ENCODE measurements at places on chromosomes 2 and 18.

DNA sequence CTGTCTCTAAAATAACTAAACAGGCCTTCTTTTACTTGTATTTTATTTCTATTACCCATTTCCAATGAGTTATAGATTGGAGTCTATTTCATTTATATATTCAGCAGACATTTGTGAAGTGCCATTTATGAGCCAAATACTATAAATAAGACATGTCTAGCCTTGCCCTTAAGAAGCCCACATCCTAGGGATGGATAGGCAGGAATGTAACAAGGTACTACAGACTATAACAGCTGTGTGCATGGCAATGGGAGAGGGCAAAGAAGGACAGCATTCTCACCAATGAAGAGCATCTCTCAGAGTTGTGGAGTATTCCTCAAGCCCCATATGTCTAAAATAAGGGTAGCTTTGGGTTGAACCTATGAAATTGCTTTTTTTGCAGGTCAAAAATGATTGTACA, 161.9 kb upstream of the RASGRP3 start:
- DNase-seq, result no peak

- no peak for DNase-seq
Measured at GRCh38 chr2:164595031-164595430, 26.3 kb downstream of the GRB14 start.

DNA sequence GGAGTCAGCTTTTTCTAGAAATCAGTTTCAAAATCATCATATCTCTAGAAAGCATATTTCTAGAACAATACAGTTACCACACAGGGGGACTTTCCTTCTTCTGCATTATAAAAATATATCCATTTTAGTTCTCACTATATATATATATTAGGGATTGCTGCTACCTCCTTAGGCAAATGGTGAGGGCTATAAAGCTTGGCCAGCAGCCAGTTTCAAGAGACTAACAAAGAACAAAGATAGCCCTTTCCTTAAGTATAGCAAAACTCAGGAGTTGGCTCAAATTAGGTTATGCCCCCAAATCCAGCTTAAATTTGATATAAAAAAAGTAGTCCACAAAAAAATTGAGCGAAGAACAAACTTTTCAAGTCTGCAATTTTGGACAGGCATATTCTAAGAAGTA, 70.0 kb downstream of the EIF2AK3 start:
- no peak for DNase-seq

DNA sequence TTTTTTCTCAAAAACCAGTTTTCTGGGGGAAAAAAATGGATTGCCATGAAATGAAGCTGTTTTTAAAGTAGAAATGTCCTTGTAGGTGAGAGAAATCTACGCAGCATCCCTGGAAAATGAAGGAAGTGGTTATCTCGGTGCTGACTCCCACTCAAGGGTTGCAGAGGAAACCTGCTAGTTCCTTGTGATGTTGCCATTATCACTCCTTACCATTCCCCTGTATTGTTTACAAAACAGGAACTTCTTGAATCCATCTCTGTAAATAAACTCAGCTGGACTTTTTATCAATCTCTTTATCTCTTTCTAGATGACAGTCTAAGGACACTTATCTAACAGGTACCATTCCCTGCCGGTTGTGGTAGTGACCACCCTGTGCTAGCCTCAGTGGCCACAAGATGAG, 61.2 kb downstream of the FEZ2 start:
- no peak for DNase-seq

DNA sequence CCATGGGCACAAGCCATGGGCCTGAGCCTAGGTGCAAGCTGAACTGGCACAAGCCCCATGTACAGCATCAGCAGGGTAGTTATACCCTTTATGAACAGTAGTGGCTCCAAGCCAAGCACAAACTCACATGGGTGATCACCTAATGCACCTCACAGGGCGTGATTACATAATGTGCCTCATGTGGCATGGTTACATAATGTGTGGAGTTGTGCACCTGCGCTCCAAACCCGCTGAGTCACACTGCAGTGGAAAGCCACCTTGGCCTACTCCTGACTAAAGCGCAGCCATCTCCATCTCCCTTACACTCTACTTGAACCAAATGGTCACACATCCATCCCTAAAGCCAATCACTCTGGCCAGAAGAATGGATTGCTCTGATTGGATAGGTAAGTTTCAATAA, 279.7 kb downstream of the MBD2 start:
- no peak for DNase-seq

DNA sequence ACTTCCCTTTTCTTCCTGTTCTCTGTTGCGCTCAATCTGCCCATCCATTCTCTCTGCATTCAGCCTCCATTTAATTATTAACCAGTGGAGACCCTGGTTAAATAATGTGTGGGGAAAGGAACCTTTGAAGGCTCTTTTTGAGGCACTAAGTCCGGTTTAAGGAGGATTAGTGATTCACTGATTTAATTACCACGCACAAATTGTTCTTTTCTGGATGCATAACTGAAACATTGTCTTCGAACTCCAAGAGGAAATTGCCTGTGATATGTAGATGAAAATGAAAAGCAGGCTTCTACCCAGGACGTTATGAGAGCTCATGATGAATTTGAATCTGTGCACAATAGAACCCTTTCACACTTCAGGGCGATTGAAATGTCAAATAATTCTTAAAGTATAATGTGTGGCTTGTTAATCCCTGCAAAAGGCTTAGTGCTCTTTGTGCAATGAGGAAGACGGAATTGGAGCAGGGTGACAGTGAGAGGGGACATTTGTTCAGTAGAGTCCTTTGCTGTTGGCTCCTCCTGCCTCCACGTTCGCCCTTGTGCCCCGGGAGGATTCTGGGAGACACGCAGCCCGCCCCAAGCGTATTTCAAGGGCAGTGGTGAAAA, 51.1 kb upstream of the ZNF236 start:
- DNase-seq, result no peak

DNA sequence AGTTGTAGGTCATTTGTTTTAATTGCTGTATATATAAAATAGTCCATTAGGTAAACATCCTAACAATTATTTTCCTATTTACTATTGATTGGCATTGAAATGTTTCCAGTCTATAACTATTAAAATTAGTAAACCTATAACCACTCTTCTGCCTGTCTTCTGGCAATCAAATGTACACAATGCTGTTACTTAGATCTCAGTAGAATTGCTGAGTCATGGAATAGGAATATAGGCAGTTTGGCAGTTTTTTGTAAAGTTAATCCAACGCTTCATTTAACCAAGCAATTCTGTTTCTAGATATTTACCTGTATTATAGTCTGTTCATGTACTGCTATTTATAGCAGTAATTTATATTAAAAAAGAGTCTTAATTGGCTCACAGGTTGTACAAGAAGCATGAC, 518.1 kb downstream of the DCDC2C start:
- DNase-seq, result no peak

GRCh38 chr2:117085737-117086136, 728.8 kb upstream of the DDX18 start:
- DNase-seq, result no peak

- DNase-seq, result no peak
Measured at GRCh38 chr2:110812726-110813645, 80.6 kb downstream of the ACOXL start.

GRCh38 chr18:73739098-73739497, 408.5 kb downstream of the FBXO15 start:
- DNase-seq, result no peak

DNA sequence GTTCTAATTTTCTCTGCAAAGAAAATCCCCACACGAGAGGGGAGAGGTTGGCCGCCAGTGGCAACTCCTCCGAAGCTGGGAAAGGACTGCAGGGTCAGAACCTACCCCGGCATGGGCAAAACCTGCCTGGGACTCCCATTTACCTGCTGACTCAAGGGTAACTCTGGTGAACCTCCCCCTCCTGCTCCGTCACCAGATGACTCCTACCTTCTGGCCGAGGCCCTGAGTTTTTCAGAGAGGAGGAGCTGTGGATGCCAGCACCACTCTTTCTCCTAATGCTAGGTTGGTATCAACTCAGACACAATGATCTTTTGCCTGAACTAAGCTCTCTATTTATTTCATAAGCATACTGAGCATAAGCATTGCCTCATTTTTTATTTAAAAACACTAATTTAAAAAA, 96.6 kb downstream of the ALPK2 start:
- no peak for DNase-seq

All from Peyer's patch (tissue), 4 donors.